ENCODE measurements at places on chromosomes 2 and 18.
A peak's percentile ranks its signal among the peaks of the same experiment; 100 is the strongest.

DNA sequence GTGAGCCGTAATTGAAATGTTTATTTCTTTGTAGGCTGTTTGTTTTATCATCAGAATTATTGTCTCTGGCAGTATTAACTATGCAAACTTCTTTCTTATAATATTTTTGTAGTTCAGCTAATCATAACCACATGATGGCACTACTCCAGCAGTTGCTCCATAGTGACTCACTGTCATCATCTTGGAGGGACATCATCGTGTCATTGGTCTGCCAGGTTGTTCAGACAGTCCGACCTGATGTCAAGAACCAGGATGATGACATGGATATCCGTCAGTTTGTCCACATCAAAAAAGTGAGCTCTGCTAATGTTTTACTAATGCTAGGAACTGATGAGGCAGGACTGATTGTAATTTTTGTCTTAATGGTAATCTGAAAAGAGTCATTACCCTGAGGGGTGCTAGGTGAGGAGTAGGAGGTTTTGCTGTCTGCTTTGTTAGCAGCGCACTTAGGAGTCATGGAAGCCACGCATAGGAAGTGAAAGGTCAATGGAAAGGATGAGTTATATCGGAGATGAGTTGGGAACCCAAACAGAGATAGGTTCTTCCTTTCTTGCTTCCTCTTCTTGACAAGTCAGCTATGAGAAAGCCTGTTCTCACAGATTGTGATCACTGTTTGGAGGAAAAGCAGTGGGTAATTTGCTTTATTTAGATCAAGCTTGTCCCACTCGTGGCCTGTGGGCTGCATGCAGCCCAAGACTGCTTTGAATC lies 49.2 kb downstream of the PIKFYVE start:
- DNase-seq, result no peak

DNA sequence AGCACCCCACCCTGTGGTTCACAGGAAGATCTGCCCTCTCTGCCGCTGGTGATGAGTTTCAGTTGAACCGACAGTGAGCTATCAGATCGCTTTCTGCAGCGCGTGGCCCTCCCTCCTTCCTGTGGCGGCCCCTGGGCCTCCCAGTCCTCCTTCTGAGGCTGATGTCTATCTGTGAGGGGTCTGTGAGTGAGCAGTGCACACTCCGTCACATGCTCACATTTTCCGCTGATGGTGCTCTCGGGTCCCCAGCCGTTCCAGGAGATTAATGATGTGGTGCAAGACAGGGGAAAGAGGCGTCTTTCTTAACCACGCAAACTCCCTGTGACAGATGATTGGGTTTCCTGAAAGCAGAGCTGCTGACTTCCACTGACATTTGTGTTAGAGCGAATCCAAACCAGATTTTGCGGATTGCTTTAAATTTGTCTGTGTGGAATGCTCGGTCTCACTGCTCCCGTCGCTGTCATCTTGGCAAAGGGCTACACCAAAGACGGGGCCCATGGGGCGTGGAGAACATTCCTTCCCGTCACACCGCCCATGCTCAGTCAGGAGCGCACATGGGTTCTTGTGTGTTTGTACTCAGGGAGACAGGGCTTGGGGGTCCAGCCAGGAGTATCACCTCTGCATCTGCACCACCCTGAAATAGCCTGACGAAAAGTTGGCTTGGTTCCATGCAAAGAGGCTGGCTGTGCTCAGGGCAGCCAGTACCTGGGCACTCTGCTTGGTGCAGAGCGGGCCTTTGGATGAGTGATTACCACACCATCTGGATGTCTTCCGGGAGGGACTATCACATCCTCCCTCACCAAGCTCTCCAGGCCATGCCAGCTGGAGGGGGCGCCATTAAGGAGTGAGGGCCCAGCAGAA lies 154.7 kb upstream of the HS6ST1 start:
- no peak for DNase-seq

GRCh38 chr2:168495524-168495923 lies 39.5 kb downstream of the CERS6 start:
- no peak for DNase-seq

- DNase-seq, result no peak
Observed at GRCh38 chr2:7557376-7557775, 640.2 kb downstream of the RNF144A start.

GRCh38 chr2:229825476-229825875 lies 96.3 kb downstream of the TRIP12 start:
- no peak for DNase-seq

DNA sequence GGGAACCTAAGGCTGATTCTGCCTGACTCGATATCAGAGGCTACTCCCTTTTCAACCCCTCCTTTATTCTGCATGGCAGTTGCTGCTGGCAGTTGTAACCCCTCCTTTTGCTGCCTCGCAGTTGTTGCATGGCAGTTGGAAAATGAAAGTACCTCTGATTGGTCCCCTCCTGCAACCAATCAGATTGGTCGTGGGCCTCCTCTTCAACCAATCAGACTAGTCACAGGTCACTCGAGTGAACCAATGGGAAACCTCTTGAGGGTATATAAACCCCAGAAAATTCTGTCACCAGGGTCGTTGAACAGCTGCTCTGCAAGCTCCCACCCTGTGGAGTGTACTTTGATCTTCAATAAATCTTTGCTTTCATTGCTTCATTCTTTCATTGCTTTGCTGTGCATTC lies 294.3 kb upstream of the SLC8A1 start:
- DNase-seq, result peak; percentile 3

- DNase-seq, result no peak
Observed at GRCh38 chr2:124535816-124536215, 510.7 kb downstream of the CNTNAP5 start.

DNA sequence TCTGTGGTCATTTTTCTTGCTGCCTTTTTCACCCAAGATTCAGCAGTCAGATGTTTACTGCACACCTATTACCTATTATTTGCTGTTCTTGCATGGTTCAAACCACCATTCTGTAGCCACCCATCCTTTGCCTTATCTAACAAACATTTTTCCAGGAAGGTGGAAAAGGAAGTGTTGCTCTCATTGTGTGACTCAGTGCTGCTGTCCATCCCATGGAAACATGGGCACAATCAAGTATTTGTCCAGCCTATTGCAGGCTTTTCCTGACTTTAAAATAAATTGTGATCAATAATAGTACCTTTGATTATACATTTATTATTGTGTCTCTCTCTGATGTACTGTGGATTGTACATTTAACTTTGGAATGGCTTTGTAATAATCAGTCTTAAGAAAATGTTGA lies 53.2 kb downstream of the USP14 start:
- no peak for DNase-seq

- DNase-seq, result no peak
Observed at GRCh38 chr2:232728785-232729184, 31.7 kb downstream of the GIGYF2 start.

DNA sequence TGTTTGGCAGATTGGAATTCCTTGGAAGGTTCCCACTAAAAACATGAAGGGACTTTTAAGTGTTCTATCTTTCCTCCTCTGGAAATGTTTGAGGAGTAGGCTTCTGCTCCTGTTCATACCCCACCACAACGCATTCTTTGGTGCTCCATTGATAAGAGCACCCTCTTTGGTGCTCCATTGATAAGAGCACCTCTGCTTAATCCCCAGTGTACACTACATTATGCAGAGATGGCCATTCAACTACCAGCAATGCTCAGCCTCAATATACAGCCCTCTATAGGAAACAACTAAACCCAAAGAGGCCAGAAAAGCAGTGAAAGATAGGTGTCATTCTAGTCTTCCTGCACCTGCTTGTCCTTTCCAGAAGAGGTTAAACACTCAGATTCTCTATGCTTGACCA lies 1.8 kb upstream of the CHAC2 start:
- no peak for DNase-seq

DNA sequence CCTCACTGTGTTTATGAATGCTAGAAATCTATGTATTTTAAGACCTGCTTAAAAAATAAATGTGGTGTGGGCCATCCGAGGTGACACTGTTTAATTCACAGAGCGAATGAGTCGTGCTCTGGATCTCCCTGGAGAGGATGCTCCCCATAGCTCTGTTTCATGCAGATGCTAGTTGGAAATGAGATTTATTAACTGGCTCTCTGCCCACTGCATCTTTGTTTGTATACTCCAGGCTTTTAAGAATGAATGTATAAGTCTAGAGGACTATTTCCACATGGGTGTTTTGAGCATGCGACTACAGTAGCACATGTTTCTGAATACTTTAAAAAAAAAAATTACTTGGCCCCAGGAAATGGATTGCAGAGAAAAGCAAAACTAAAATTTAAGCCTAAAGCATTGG lies 3.9 kb downstream of the MAPRE2 start:
- DNase-seq, result peak; percentile 74

GRCh38 chr2:178194600-178195389 lies 483 bp downstream of the OSBPL6 start:
- peak; percentile 71 for DNase-seq

GRCh38 chr2:67041051-67041450 lies 356.1 kb upstream of the ETAA1 start:
- no peak for DNase-seq

DNA sequence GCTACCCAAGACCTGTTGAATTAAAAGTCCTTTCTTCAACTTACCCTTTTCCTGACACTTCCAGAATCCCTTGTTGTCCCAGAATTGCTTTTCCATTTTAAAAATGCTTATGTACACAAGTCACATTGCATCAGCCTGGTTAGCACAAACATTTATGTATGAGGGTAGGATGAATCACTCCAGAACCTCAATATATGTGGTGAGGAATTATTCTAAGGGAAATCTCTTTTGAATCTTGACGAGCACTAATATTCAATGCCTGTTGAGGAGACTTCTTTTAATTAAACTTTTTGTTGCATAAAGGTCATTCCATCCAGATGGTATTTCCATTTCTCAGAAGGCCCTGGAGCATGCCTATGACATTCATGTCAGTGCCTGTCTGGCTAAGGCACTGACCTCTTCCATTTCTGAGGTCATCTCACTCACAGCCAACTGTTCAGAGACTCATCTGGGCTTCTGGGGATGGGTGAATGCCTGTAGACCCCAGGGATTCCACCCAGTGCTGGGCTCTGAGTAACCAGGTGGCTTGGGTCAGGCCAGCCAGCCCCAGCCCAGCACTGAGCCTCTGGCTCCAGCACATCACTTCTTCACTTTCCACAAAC lies 28.2 kb downstream of the ACMSD start:
- no peak for DNase-seq

DNA sequence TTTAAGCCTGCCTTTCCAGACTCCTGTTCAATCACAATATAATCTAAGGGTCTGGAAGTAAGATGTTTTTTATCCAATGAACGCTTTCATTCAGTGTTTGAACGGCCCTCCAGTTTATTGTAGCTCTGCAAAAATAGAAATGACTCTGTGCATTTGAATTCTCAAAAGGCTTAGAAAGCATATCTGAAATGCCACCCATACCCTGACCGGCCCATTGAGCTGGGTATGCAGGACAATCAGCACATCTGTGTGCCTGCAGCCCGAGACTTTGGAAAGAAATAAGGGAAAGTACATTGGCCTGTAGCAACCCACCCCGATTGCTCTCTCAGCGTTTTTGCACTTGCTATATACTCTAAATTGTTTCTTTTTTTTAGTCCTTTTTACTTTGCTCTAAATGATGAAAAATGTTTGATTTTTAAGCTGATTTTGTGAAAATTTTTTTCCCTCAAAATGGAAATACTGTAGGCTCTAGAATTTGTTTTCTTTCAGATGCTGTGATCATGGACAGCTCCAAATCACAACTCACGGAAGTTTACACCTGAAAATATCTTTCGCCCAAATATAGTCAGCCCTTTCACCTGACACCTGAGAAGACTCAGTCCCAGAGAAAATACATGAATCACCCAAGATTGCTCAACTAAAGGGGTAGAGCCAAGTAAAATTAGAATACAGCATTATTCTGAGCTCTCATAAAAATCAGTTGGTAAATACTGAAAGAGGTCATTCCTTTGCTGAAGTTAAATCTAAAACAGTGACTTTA lies 194.5 kb upstream of the SIX3 start:
- no peak for DNase-seq

DNA sequence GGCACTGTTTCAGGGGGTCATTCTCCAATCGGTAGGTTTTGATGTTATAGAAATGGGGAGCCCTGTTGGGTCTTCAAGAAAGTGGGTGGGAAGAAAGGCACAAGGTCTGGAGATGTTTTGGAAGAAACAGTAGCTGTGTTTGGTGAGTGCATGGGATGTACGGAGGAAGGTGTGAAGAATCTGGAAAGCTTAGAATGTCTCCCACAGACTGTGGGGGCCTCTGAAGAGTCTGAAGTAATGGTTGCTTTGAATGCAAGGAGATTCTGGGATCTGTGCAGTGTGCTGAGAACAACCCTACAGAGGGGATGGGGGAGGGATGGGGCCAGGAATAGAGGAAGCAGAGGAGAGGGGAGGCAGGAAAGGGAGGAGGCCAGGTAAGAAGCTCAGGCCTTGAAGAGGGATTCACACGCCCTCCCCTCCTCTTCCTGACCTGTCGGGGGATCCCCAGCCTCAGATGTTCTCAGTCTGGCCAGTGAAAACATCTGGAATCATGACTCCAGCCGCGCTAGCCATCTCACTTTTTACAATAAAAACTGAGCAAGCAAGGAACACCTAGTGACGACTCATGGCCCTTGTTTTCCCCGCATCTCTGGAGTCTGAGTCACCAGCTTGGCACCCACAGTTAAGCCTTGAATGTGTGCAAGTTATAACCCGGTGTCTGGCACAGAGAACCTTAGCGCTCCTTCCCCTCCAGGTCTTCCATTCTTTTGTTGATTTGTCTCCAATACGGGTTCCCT lies 74.2 kb downstream of the SH3BP4 start:
- DNase-seq, result no peak
